Neural progenitor cell (in vitro differentiated cells): ENCODE measurements at places on chromosomes 13 and 19.
A peak's percentile ranks its signal among the peaks of the same experiment; 100 is the strongest.

- DNase-seq, result peak; percentile 34
These were observed 2.4 kb downstream of the PDX1 start for GRCh38 chr13:27921961-27922882.

- DNase-seq, result peak; percentile 47
These were observed 59.4 kb downstream of the TSC22D1 start for GRCh38 chr13:44516771-44517170.

GRCh38 chr19:58572026-58572817, 913 bp downstream of the MZF1 start:
- DNase-seq, result peak; percentile 23

- peak; percentile 1 for DNase-seq
These were observed 7.3 kb downstream of the RPS11 start for GRCh38 chr19:49503582-49503962.

DNA sequence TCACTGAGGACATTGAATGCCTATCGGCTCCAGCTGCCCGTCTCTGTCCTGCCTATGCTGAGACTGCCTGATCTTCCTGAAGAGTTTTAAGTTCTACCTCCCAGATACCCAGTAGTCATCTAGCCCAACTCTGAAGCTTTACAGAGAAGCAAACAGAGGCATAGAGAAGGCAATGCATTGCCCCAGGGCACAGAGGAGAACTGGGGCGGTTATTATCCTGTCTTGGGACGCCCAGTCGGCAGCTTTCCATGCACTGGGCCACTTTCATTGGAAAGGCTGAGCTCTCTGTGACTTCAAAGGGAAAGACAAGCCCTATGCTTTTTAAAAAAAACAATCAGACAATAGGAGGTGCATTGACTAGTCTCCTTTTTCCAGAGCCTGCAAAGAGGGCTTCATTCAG, 71.6 kb downstream of the HSPH1 start:
- DNase-seq, result no peak

- peak; percentile 28 for DNase-seq
These were observed 53.0 kb upstream of the URAD start for GRCh38 chr13:28041501-28041900.

DNA sequence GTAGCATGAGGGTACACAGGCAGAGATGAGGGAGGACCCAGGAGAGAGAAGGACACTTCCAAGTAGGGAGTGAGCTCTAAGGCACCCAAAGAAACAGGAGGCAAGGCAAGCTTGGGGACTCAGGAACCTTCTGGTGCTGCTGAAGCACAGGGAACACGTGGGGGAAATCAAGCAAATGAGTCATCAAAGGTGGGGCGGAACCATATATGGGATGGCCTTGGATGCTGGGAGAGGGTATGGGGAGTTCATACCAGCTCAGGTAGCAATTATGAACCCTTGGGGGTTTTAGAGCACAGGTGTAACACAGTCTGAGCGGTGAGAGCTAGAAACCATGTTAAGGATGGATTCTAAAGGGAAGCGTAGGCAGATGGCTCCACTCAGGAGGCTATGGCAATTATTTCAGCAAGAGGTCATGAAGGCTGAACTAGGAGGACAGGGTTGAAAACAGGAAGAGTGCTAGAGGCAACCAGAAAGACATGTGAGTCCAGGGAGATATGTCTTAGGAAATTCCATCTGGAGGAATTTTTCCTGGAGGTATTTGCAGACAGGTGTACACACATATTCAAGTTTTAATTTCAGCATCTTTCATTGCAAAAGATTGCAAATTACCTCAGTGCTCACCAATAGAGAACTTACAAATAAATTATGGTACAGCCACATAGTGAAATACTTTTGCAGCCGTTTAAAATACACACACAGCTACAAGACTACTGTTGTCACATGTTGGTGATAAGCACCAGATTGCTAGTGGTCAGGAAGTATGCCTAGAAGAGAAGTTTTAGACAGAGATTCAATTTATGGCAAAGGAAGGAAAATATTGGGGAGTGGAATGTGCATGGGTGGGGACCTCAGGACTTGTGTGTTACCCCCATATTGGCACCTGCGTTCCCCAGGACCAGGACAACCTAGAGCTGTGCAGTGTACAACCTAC, 77.0 kb downstream of the STARD13 start:
- no peak for DNase-seq

DNA sequence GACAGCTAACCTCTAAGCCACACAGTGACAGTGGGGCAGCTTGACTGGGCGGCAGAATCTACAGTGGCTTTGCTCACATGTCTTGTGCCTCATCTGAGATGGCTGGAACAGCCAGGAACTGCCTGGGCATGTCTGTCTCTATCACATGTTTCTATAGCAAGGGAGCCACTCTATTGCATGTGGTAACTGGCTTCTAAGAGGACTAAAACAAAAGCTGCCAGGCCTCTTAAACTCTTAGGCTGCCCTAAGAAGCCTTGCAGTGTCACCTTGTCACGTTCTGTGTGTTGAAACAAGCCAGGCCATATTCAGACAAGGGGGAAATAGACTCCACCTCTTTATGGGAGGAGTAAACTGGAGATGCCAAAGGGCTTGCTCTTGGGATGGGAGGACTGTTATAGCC, 122.9 kb upstream of the MAB21L1 start:
- peak; percentile 6 for DNase-seq

DNA sequence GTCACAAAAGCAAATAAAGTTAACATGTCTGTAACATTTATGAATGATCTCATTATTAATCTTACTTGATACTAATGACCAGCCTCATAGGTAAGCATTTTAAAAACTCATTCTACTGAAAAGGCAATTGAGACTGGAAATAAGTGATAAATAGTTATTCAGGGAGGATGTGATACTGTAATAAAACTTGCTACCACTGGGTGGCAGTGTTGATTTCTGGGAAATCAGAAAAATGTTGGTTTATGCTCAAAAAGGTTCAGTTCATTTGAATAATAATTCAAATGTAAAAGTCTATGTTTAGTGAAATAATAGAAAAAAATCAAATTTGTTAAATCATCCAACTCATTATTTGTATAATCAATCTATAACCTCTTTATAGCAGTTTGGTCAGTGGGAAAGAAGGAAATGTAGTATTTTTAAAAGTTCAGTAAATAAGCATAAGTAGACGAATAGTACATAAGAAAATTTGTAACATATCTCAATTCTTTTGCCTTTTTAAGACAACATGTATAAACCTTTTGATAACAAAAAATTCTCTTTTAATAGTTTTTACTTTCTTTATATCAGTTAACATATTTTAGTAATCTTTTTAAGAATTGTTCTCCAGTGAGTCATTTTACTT, 9.6 kb downstream of the ABHD13 start:
- peak; percentile 41 for DNase-seq

DNA sequence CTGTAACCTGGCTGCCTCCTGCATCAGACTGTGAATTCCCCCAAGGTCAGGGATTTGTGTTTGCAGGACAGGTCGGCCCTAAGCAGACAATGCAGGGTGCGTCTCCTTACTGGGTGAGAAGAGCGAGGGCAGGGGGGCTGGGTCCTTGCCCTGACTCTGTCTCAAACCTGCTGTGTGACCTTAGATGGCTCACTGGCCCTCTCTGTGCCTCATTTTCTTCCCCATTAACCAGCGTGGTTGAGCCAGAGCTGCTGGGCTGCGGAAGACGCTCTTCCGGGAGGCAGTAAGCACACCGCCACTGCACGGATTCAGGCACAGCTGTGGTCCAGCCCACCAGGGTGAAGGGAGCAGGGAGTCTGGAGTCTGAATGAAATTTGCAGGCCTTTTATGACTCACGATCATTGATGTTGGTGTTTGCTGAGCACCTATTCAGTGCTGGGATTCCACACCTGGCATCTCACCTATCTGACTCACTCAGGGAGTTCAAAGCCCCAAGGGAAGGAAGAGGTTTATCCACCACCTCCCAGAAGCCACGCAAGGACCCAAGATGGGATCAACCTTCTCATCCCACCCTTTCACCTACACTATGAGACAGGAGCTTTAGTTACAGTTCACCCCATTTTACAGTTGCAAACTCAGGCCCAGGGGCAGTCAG, 2.5 kb downstream of the AKT1S1 start:
- no peak for DNase-seq

GRCh38 chr13:113582841-113583631, 1.5 kb upstream of the TFDP1 start:
- DNase-seq, result no peak

- no peak for DNase-seq
These were observed 27.4 kb upstream of the DCLK1 start for GRCh38 chr13:36158611-36159010.

- DNase-seq, result peak; percentile 51
These were observed 708 bp upstream of the ERCC1 start for GRCh38 chr19:45424191-45425058.

- no peak for DNase-seq
These were observed 2898.7 kb upstream of the PCDH20 start for GRCh38 chr13:64314331-64314730.

DNA sequence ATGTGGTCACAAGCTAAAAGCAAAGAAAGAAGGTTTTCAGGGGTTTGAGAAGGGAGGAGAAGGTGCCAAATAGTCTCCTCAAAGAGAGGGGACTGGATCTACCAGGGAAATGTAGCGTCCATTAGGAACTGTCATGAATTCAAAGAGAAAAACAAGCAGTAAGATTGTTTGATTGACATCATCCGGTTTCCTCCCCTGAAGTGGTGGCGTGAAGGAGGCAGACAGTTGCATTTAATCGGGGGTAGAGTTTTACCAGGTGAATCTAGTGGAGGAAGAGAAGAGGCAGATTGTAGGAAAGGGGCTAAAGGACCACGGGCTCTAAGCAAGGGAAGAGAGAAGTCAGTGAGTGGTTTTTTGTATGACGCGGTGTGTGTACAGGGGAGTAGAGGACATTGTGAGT, 13.0 kb upstream of the CYSLTR2 start:
- DNase-seq, result no peak

DNA sequence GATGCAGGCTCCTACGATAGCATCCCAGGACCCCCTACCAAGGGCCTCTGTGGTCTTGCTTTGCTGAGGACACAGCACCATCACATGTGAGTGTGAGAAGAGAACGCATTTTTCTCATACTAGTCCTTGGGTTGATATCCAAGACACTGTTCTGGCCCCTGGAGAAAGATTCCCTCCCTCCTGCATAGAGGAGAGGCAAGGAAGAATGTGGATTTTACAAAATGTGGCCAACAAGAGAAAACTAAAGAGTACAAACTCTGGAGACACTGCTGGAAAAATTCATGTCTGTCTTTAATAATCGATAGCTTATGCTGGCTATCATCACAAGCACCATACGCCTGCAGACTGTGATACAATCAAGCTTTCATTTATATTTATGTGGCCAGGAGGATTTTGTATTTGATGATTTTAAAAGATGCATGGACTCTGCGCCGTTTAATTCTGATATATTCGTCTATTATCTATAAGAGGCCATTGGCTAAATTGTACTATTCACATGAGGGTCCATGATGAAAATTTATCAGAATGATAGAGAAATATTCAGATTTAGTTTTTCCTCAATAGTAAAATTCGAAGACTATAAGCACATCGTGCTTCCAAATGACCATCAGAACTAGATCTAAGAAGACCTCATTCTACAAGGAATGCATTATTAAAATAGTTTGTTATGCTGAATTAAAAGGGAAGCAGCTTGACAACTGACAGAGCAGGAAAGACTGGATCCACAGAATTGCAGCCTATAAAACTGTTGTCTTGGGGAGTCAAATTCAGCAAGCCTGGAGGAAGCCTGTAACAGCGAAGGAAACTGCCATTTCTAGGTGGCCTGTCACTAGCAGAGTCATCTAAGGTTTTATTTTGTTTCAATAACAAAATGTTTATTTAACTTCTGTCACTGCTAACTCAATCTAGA, 578.7 kb downstream of the DIAPH3 start:
- no peak for DNase-seq

GRCh38 chr19:56927791-56928207, 87.3 kb upstream of the PEG3 start:
- no peak for DNase-seq

DNA sequence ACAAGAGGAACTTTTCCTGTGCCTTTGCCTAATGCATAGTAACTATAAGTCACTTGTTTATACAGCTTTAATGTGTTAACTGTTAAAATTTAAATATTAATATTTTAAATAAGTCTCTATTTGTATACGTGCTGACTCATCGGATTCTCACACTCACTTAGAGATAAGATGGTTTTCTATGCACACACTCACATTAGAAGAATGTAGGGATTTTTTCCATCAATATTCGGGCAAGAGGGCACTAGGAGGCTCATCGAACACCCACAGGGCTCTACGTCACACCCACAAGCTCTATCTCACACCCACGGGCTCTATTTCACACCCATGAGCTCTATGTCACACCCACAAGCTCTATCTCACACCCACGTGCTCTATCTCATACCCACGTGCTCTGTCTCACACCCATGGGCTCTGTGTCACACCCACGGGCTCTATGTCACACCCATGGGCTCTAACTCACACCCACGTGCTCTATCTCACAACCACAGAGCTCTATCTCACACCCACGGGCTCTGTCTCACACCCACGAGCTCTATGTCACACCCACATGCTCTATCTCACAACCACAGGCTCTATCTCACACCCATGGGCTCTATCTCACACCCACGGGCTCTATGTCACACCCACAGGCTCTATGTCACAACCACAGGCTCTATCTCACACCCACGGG, 73.4 kb downstream of the COL4A2 start:
- no peak for DNase-seq

DNA sequence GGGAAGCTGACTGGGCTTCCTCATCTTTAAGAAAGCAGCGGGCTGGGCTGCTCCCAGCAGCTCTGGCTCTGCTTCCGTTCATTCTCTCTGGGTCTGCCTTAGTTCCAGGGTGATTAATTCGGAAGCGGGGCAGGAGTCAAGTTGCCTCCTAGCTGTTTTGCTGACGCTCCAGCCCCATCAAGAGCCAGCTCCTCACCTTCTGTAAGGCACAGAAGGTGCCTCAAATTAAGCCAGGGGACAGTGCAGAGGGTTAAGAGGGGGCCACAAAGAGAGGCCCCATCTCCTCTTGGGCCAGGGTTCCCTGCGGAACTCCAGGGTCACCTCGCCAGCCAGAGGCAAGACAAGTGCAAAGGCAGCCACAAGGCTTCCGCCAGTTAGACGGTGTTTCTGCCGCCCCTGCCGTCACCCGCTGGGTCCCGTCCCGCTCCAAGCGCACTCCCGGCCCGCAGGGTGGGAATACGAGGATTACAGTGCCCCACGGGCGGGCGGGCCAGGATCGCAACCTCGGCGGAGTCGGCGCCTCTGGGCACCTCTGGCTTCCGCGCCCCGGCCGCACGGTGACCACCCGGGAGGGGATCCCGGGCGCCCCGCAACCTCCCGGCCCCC, 508 bp downstream of the SLC15A1 start:
- DNase-seq, result peak; percentile 35

DNA sequence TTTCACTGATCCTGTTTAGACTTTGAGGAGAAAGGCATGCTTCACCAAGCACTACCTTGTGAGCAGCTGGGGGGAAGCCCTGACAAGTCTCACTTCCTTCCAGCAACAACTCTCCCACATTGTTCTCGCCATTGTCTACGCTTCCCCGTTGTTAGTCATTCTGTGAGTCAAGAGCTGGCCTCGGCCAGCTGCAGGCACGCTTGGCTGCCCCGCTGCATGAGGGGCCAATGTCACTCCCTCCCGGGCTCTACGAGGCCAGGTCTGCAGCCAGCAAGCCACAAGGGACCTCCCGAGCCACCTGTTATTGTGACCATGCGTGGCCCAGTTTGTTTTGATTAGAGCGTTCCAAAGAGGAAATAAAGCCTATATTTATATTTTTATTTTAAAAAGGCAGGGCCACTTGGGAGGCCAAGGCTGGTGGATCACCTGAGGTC, 220.9 kb downstream of the FOXO1 start:
- DNase-seq, result no peak

- DNase-seq, result no peak
These were observed 317.7 kb upstream of the OBI1 start for GRCh38 chr13:78976696-78977095.
